ENCODE measurements at places on chromosomes 2 and 18.

DNA sequence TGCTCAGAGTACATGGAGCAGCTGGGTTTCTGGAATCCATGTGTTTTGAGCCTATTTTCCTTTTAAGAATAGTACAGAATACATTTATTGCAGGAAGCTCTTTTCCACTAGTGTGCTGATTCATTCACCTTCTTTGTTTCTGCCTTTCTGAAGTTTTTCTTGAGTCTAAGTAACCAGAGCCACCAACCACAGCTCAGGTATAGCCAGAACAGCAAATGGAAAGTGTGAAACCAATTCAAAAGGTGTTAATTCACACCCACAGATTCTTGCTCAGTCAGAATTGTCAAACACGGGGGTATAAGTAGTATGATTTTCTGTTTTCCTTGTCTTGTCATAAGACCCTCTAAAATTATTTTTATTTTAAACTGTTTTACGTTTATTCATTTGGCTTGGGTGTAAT lies 75.9 kb upstream of the DYNAP start:
- no peak for DNase-seq

DNA sequence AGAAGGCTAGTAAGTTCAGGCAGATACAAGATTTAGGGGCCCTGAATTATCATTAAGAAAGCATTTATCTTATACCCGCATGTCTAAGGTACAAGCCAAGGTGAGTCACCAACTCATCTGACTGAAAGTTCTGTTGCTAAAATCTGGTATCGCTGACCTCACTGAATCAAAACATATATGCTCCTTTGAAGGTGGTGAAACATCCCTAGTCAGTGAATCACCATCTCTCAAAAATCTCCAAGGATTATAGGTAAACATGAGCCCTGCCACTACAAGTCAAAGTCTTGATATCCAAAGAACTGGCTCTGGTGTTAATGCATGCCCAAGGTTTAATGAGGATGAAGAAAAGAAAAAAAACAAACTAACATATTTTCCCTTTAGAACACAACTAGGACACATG lies 43.5 kb downstream of the IRS1 start:
- DNase-seq, result no peak

DNA sequence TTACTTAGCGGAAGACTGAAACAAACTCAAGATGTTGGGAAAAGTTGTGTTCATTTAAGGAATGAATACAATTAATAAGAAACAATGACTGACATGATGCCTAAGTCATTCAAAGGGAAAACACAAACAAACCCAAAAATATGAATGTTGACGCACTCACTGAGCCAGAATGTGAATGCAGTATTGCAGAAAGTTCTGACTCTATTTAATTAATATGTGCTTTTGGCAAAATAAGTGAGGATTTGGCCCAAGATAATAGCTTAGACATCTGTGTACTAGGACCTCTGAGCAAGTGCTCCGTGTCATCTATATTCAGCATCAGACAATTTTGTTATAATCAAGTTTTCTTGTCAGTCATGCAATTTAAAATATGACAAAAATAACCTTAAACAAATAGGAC lies 1138.8 kb upstream of the NXPH2 start:
- no peak for DNase-seq

DNA sequence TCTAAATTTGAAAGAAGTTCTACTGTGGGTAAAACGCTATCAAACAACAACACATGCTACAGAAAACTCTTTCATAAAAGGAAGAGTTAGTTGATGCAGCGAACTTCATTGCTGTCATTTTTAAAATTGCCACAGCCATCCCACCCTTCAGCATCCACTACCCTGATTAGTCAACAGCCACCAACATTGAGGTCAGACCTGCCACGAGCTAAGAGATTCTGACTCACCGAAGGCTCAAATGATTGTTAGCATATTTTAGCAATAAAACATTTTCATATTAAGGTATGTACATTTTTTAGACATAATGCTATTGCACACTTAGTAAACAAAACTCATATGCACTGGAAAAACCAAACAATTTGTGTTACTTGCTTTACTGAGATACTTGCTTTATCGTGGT lies 347.1 kb downstream of the CLIP4 start:
- DNase-seq, result no peak

GRCh38 chr2:44817673-44818335 lies 123.7 kb upstream of the SIX3 start:
- no peak for DNase-seq

GRCh38 chr2:106545007-106545406 lies 57.8 kb downstream of the CD8B2 start:
- DNase-seq, result no peak

All from GM20000 (cell line).